NCI-H526 (cell line): ENCODE measurements at places on chromosomes 7 and 10.

DNA sequence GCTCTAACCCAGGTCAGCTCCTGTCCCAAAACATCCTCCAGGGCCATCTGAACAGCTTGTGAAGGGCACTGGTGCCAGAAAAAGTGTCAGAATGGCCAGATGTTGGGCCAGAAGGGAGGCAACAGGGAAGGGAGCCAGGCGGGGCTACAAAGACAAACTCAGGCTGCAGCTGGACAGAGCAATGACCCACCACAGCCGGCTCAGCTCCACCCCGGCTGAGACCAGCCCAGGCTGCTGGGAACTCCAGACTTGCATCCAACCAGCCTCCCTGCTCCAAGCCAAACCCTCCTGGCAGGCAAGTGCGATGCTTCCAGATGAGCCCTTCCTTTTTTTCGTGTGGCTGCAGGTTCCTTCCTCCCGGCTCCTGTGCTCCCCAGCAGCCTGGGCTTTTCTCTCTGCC, 466.9 kb downstream of the PTPRN2 start:
- DNase-seq, result no peak

GRCh38 chr10:130519791-130520190, 383.6 kb downstream of the GLRX3 start:
- no peak for DNase-seq

DNA sequence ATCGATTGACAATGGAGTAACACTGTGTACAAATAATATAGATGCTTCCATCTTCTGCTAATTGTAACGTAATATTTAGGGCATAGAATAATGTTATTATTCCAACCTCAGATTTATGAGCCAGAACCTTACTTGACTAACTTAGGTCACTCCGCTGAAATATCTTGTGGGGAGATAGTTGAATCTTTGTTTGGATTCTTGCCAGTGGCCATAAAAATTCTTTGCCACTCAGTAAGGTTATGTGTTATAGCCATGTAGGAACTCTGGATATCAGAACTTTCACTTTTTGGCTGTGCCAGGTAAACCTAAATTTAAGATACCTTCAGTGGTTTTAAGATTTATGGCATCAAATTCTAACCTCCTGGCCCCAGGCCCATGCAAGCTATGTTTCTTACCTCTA, 197.6 kb downstream of the WDR11 start:
- DNase-seq, result no peak

- no peak for DNase-seq
These were observed 481.6 kb upstream of the LRRN3 start for GRCh38 chr7:110609336-110609735.

GRCh38 chr7:40570223-40570622, 435.4 kb downstream of the SUGCT start:
- no peak for DNase-seq

GRCh38 chr10:26969145-26969926, 108.6 kb upstream of the ABI1 start:
- DNase-seq, result no peak

DNA sequence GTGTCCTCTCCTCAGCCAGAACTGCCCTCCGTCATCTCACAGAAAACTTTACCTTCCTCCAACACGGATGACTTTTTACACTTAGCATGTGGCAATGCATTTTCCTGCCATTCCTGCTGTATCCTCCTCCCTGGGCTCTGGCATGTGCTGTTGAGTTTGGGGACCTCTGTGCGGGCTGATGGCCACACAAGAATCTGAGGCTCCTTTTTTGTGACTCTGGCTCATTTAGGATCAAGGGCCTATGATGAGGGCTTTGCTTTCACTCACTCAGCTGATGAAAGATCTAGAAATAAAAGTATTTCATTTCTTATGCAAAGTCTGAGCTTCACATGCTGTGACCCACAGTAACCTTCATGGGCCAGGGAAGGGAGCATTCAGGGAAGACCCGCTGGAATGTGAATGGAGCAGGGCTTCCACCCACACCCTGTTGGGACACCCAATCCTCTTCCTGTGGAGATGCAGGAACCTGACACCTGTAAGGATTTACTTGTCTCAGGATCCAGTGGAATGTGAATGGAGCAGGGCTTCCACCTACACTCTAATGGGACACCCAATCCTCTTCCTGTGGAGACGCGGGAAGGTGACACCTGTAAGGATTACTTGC, 500.3 kb upstream of the MKI67 start:
- no peak for DNase-seq
